Activated CD8-positive, alpha-beta memory T cell treated with anti-CD3 and anti-CD28 coated beads for 4 hours (primary cell): ENCODE measurements at places on chromosomes 12 and 14.

DNA sequence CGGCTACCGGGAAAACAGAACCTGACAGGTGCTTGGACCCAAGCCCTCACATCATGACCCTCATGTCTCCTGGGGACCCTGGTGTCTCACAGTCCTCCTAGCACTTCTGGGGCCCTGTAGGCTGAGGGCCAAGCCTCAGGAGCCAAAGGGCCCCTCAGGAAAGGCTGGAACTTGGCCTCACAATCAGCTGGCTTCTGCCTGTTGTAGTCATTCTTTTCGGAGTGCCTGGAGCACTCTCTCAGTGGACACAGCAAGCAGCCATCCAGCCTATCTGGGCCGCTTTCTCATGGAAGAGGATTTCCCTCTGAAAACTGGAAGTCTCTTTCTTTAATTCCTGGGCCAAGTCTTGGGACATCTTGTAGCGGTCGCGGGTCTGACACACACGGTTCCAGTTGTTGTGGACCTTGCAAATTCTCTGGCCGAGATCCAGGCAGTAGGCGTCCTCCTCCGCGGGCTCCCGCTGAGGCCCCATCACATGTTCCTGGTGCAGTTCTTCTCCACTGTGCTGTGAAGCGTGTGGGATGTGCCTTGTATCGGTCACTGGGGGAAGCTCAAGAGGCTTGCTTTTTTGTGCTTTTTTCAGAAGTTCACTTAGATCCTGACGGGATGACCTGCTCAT, 169.3 kb downstream of the EMP1 start:
- no peak for DNase-seq

- DNase-seq = no peak
Observed at GRCh38 chr12:124422570-124423523, 128.0 kb downstream of the RFLNA start.

DNA sequence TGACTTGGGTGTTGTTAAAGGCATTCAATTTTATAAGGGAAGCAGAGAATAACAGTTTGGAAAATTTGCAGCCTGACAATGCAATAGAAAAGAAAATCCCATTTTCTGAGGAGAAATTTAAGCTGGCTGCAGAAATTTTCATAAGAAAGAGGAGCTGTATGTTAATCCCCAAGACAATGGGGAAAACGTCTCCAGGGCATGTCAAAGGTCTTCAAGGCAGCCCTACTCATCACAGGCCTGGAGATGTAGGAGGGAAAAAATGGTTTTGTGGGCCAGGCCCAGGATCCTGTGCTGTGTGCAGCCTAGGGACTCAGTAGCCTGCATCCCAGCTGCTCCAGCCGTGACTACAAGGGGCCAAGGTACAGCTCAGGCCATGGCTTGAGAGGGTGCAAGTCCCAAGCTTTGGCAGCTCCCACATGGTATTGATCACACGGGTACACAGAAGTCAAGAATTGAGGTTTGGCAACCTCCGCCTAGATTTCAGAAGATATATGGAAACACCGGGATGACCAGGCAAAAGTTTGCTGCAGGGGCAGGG, 846.4 kb downstream of the C12orf50 start:
- no peak for DNase-seq

DNA sequence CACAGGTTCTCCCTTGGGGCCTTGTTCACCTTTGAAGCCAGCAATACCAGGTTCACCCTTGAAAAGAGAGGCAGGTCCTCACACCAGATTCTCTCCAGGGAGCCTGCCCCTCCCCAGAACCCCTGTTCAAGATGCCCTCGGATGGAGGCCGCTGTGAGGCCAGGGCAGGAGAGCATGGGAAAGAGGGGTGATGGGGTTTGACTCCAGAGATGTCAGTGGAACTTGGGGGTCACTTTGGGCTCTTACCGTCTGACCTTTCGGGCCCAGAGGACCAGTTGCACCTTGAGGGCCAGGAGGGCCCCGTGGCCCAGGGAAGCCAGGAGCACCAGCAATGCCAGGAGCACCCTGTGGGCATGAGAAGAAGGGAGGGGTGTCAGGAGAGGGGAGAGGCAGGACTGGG, 17.4 kb downstream of the COL2A1 start:
- DNase-seq = no peak

DNA sequence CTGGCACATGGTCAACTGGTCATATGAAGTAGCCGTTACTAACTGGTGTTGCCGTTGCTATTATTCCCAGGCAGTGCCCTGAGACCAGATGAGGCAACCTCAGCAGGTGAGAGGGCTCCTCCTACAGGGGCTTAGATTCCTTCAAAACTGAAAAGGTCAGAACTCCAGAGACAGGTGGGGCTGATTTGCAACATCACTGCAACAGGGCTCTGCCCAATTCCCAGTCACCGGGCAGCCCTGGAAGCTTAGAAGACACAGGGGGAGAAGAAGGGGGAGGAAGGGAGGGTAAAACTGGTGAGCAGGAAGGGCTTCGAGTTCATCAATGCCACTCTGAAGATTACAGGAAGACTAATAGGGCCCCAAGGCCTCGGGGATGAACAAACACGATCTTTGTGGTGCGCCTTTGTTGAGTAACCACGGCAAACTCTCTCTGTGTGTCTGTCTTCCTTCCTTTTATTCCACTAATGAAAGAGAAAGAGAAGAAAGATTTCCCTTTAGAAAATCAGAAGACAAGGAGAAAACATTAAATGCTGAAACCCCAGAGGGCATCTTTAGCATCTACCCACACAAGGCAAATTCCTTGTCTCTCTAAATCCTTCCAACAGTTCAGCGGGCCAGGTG, 749.1 kb upstream of the TBX3 start:
- DNase-seq = no peak

DNA sequence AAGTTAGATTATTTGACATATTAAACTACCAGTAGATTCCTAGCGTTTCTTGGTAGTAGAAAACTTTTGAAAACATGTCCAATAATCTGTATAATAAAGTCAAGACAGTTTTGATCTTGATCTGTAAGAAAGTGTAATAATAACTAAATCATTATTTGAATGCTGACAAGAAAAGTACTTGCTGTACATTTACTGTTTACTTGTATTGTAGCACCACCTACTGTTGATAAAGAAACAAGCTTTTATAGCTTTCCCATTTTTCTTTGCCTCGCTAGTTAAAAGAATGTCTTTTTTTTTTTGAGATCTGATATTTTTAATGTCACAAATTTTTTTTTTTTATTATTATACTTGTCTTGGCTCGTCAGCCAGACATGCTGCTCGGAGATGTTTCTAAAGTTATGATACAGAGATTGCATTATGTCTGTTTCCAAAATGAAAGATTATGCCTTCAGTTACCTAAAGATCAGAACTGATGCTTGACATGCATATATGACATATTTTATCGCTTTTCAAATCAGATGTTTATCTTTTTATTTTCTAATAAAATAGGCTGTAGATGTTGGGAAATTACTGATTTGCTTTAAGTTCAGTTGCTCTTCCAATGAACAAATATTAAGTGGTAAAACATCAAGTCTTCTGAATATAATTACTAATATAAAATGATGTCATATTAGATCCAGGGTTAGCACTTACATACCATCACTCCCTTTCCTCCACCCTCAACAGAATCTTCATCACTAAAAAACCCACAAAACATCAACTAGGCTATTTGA, 140.5 kb downstream of the AKAP6 start:
- no peak for DNase-seq

GRCh38 chr14:103839579-103839978, 7.8 kb downstream of the PPP1R13B start:
- DNase-seq = no peak

- DNase-seq = no peak
Observed at GRCh38 chr12:98758331-98758730, 113.2 kb downstream of the APAF1 start.
